NCI-H1092 (cell line): ENCODE measurements at places on chromosomes 6 and 20.
A peak's percentile ranks its signal among the peaks of the same experiment; 100 is the strongest.

DNA sequence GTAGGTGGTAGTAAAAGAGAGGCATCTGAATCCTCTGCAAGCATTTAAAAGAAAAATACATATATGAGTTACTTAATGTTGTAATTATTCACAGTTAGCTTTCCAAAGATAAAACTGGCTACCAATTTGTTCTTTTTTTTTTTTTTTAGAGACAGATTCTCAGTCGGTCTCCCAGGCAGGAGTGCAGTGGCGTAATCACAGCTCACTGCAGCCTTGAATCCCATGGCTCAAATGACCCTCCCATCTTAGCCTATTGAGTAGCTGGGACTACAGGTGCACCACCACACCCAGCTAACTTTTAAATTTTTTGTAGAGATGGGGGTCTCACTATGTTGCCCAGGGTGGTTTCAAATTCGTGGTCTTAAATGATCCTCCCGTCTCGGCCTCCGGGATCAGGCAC, 36.5 kb downstream of the SGK1 start:
- DNase-seq, result no peak

- no peak for DNase-seq
Observed at GRCh38 chr20:38338849-38339520, 7.3 kb upstream of the LBP start.

DNA sequence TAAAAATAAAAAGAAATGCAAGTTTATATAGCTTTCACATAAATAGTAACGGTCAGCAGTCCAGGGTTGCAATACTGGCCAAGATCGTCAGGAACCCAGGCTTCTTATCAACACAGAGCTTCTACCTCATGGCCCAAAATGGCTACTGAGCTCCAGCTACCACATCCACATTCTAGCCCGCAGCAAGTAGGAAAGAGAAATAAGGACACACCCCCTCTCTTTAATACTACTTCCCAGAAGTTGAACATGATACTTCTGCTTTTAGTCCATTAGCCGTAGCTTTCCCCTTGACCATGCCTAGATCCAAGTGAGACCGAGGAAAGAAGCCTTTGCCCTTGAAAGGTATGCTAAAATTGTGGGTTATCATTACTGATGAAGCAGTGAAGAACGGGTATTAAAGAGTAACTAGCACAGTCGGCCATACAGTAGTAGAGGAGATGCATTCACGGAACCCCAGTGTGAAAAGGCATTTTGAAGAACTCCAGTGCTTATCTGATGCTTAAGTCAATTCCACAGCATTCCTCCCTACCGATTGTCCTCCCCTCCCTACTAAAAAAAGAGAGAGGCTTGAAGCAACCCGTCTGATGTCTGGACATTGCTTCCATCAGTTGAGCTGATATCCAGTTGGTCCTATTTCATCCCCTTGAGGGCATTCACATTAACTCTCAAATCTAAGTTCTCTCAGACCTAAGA, 226.9 kb upstream of the RREB1 start:
- DNase-seq, result no peak

GRCh38 chr6:143803769-143804568, 39.2 kb upstream of the LTV1 start:
- no peak for DNase-seq

GRCh38 chr6:106747139-106747538, 117.8 kb downstream of the QRSL1 start:
- no peak for DNase-seq

DNA sequence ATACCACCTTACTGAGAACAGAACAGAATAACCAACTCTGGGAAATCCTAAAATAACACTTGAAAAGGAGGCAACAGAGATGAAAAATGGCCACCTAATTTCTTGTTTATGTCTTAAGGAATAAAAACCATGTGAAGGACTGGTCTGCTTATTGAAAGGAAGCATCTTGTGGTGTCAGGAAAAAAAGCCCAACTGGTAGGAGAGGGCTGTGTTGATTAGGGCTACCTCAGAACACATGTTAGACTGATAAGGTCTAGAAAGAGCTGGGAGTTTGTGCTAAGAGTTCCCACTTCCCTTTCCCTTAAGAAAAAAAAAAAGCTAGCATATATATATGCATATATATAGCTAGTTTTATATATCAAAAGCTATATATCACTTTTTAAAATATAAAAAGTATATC, 425.3 kb upstream of the BTBD3 start:
- no peak for DNase-seq

DNA sequence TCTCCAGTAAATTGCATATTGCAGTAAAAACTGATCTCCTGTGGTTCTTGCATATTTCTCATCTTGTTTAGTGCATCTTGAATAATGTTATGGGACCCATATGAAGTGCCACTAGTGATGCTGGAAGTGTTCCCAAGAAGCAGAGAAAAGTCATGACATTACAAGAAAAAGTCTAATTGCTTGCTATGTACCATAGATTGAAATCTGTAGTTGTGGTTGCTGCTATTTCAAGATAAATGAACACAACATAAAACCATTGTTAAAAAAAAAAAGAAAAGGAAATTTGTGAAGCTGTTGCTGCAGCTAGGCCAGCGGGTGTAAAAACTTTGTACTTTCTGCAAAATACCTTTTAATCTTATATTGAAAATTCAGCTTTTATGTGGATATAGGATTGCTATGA, 304.5 kb downstream of the PHF3 start:
- no peak for DNase-seq

- no peak for DNase-seq
Observed at GRCh38 chr20:36917240-36917639, 34.3 kb downstream of the SAMHD1 start.

DNA sequence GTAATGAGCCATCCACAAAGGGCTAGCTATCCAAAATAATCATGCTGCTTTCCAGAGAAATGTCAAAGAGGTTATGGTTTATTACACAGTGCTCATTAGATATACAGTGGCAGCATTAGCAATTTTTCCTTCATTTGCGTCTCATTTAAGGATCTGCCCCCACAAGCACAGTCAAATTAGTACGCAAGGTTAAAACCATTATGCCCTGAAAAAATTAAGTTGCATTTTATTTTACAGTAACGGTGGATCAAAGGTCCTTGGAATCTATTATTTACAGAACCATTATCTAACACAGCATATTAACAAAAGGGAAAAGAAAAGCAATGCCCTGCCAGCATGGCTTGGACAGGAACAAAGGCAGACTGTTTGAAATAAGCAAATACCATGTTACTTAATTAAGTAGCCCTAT, 144.8 kb downstream of the PDSS2 start:
- DNase-seq, result peak; percentile 68

DNA sequence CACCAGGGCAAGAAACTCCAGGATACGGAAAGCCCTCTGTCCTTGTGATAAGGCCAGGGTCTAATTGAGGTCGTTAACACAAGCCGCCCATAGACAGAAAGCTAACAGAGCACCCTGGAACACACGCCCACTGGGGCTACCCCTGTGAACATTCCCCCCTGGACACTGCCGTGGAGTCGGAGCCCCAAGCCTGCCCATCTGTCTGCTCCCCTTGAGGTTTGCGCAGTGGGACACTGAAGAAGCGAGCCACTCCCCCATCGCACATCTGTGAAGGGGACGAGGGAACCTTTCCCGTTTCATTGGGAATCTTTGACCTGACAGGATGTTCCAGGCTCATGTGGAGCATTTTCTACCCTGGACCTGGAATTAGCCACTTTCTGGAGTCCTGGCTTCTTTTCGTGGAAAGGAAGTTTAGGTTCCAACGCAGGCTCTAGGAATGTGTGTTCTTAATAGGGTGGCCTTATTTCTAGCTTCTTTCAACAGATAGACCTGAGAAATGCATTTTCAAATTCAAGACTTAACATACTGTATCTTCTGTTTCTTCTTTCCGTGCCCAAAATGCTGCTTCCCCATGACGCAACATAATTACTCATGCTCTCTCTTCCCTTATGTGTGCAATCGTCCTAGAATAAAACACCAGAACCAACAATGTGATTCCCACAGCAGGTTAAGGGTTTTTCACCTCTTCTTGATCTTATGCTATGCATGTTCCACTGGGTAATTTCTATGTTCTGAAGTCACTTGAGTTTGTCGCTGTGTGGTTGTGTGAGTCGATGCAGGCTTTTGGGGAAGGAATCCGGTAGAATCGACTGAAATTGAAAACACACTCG, 161.1 kb downstream of the ERMARD start:
- DNase-seq, result no peak

GRCh38 chr6:131692031-131692430, 9.2 kb downstream of the OR2A4 start:
- DNase-seq, result no peak

DNA sequence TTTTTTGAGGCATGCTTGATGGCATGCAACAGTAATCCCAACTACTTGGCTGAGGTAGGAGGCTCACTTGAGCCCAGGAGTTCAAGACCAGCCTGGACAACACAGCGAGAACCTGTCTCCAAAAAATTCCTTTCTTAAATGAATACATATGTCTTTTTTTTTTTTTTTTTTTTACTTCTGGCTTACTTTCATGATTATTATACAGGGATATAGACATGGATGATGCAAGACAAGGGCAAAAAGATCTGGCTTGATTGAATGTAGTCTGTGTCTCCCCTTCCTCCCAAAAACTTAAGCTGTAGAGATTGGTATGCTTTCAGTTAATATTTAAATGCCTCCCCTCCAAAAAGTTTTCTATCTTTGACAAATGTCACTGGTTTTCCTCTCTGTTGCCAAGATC, 7.6 kb downstream of the SNX3 start:
- no peak for DNase-seq

DNA sequence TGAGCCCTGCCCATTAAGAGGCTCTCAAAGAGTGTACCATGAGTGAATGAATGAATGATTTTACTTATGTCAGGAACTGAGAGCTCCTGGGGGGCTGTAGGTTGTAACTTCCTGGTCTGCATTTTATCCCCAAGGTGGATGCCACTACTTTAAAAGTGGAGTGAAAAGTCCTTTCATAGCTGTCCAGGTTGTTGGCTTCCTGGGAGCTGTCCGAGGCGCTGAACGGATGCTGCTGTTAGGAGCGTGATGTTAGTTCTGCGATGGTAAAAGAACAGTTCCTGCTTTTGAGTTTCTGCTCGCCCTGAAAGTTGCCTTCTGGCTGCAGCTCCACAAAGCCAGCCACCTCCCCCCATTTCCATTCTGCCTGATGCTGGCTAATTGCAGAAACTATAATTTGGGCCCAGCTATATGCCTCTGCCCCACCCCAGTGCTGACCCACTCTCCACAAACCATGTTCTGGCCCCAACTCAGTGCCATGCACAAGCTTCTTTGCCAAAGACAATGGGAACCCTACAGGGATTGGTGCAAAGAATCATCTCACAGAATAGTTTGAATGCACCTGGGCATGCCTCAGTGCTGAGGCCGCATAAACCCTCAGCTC, 330.9 kb upstream of the CDH4 start:
- no peak for DNase-seq

- DNase-seq, result no peak
Observed at GRCh38 chr20:37209661-37210314, 30.4 kb upstream of the MROH8 start.

DNA sequence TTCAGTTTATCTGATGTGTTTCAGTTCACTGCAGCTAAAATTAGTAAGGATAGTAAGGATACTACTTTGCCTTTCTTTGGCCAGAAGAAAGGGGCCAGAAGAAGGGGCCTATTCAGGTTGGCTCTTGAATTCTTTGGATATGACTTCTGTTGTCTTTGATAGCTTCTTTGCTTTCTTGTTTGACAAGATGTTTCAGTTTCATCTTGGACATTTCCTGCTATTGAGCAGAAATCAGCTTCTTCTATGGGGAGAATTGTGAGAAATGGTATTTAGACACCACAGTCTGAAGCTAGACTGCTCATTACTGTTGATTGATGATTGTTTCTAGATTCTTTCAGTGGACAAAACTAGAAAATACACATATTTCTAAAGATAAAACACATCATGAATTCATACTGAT, 23.2 kb downstream of the L3MBTL3 start:
- no peak for DNase-seq

- no peak for DNase-seq
Observed at GRCh38 chr20:31565699-31566318, 39.3 kb upstream of the ID1 start.

- no peak for DNase-seq
Observed at GRCh38 chr6:69631552-69632346, 165.1 kb downstream of the LMBRD1 start.

DNA sequence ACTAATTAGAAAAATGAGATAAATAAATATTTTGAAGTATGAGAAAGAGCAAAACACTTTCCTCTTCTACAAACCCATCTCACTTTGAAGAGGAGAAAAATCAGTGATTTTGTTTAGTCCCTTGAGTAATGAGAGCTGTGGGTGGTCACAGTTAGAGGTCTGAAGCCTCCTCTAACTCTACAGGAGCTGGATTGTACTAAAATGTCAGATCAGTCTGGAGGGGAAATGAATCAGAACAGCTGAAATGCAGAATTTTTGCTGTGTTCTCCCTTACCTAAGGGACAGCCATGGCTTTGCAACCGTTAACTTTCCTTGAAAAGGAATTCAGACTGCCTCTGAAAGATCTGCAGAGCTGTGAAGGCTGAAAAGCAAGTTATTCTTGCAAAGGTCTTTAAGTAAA, 11.4 kb upstream of the RFPL4B start:
- DNase-seq, result no peak

GRCh38 chr6:49980898-49981297, 11.5 kb upstream of the DEFB113 start:
- DNase-seq, result no peak

GRCh38 chr20:62804021-62804626, 511 bp upstream of the OGFR start:
- DNase-seq, result no peak

- DNase-seq, result no peak
Observed at GRCh38 chr20:41670631-41671030, 52.5 kb upstream of the CHD6 start.

GRCh38 chr6:1387876-1388629, 1.3 kb upstream of the FOXF2 start:
- no peak for DNase-seq

DNA sequence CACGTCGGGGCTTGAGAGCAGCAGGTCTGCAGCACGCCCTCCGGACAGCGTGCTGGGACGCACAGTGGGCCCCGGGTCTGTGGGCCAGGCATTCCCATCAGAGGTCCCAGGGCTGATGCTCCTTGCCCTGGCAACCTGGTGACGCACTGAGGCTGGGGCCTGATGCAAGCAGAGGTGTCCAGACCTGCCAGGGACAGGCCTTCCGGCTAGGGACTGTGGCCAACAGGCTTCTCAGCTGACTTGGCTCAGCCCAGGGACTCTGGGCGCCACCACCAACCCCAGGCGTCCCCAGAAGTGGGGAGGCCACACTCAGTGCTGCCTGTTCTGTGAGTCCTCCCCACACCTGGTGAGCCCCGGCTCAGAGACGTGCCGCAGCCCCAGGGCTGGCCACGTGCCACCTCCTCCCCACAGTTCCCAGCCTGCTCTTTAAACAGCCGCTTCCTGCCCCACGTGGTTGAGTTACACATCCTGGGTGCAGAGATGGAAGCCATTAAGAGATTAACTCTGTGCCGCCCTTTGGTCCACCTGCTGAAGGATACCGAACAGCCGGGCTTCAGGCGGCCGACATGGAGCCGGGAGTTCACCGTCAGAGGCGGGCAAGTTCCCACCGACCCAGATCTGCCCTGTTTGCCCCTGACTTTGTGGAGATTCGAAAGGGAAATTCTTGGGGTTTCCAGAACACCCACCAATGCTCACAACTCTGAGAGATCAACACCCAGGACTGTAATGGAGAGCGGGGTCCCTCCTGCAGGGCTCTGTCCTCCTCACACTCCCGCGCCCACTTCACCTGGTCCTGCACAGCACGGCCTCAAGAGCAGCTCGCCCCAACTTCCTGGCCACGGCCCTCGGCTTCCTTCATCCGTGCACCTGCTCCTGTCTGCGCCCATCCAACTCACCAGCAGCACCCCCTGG, 37.6 kb upstream of the ZBP1 start:
- peak; percentile 53 for DNase-seq
